ENCODE measurements at places on chromosomes 12 and 14. TPM values are rescaled to one million over a fixed set of nuclear protein-coding genes. Genes with fewer than 3 reads are reported as not detected.

SLCO1A2 gene
- total RNA-seq = not detected

GALNT4 gene
- 4.6 TPM for total RNA-seq

RASAL1 gene
- 2.3 TPM for total RNA-seq

IGF1 gene
- total RNA-seq = not detected

GDF3 gene
- not detected for total RNA-seq

HHIPL1 gene
- total RNA-seq = 0.11 TPM
